ENCODE measurements at places on chromosomes 1 and 21.

DNA sequence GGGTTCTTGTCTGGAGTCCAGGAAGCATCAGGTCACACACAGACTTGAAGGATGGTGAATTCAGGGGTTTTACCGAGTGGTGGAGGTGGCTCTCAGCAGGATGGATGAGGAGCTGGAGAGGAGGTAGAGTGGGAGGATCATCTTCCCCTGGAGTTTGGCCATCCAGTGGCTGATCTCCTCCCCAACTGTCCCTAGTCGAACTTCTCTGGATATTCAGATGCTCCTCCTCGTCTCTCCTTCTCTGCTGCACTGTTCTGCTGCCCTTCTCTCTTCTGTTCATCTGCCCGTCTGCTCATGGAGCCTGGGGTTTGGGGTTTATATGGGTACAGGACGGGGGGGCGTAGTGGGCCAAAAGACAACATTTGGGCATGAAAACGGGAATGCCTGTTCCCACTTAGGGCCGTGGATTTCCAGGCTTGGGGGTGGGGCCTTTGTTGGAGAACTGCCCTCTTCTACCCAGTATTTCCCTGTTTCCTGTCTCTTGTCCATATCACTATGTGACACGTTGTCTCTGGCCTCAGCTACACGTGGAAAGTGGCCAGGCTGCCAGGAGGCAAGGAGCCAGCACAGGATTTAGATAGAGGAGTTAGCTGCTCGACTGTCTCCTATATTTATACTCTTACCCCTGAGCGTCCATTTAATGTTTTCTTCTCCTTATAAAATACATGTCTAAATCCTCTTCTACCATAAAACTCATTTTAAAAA is 76.7 kb downstream of the SIPA1L2 start:
- no peak for DNase-seq

DNA sequence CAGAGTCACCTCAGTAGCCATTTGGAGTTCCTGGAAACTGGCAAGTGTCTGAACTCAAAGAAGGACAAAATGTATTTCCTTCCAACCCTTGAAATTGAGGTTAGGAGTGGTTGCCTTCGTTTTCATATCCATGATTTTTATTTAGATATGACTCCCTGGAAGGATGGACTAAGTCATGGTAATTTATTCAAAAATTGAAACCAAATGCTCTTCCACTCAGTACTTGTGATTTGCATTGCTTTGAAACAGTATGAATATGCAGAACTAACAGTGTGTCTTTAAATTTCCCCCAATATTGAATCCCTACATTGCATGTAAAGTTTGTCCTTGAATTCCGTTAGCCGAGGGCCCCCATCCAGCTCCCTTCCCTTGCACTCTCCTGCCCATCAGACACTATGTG is 112.1 kb upstream of the DNAH14 start:
- no peak for DNase-seq

DNA sequence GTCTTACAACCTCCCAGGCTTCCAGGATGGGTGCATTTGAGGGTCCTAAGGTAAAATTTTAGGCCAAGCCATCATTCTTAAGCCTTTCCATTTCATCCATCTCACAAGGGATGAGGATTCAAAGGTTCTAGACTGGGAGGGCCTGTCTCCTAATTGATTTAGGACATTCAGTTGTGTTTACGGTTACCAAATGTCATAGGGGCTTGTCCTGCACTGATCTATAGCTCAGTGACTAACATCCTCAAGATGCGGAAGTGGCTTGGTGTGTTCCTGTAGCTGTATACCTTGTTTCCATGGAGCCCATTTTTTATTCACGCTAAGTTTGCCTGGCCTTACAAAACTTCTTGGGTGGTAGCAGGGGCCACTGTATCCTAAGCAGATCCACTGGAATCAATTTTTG is 52.8 kb downstream of the DUSP10 start:
- no peak for DNase-seq

GRCh38 chr1:19794583-19794982 is 5.1 kb downstream of the TMCO4 start:
- DNase-seq, result no peak

DNA sequence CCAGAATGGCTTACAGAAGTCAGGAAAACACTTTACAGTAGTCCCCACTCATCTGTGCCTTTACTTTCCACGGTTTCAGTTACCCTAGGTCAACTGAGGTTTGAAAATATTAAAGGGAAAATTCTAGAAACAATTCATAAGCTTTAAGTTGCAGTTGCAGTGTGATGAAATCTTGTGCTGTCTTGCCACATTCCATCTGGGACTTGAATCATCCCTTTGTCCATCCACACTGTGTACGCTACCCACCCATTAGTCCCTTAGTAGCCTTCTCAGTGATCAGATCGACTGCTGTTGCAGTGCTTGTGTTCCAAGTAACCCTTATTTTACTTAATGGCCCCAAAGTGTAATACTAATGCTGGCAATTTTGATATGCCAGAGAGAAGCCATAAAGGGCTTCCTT is 30.5 kb downstream of the ZCCHC17 start:
- no peak for DNase-seq

GRCh38 chr1:211493133-211493871 is 1.3 kb upstream of the RD3 start:
- DNase-seq, result no peak

DNA sequence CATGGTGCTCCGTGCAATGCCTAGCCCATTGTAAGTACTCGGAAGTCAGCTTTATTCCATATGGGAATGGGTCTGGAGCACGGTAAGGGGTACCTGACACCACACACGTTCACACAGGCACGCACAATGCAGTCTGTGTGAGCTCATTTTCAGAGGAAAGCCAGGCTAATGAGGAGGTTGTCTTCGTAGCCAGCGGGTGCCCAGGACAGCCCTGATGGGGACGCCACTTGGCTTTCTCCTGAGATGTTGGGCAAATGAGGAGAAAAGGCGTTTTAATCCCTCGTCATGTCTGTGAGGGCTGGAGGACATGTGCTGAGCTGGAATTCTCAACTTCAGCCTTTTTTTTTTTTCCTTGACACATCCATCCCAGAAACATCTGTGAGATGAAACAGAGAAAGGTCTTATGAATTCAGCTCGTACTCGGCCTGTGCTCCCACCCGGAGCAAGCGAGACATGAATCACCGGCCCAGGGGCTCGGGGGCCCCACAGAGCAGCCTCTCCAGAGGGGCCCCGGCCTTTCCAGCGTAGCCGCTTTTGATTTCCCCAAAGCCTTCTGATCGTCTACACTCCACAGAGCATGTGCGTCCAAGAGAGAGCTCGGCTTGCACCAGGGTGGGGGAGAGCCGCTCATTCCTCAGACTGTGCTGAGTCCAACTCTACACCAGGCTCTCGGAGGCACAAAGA is 125.1 kb downstream of the EPHB2 start:
- DNase-seq, result no peak

GRCh38 chr1:44860891-44861425 is 17.9 kb upstream of the PTCH2 start:
- no peak for DNase-seq

GRCh38 chr1:18849261-18849711 is 10.2 kb downstream of the TAS1R2 start:
- DNase-seq, result no peak

GRCh38 chr1:23528250-23528978 is 2.6 kb downstream of the E2F2 start:
- no peak for DNase-seq

Measured in esophagus squamous epithelium (tissue), 5 donors.